ENCODE measurements at places on chromosomes 11 and 22.

DNA sequence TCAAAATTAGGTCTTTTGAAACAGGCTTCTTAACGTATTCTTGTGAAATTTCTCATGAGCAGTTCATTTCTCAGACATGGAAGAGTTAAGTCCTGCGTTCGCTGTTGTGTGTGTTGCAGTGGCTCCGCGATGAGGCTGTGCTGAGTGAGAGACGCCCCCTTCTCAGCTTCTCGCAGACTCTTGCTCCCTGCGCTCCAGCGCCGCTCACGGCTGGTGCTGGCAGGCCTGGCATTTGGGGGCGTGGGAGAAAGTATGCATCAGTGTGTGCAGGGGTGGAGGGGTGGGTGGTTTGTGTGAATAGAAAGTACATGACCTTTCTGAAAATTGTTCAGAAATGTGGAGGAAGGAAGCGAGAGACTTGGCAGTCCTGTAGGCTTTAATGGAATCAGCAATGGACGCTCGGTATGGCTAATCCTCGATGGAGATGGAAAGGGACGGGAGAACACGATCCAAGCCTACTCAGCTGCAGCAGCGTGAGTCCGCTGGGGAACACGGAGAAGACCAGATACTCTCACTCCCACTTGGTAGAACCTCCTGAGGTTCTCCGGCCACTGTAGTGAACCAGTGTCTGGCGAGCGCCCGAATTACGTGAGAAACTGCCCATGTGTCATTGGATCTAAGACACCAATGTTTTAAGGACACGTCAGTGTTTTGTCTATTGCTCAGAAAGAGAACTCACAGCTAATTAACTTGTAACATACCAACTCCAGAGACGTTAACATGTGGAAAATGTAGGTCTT lies 5.9 kb downstream of the TAB1 start:
- no peak for DNase-seq

DNA sequence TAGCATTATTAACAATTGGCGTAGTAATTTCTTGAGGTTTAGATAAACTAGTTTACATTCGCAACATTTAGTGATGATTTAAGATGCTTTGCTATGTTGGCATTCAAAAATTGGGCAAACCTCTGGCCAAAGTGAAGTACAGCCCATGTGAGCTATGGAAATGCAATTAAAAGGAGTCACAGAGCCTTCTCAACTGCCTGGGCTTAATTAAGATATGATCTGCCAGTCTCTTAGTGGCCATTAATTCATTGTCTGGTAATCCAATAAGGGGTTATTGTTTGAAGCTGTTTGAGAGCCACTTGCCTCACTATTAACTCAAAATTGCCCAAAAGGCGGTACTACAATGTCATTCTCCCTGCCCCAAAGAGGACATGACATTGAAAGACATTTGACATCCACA lies 608.9 kb downstream of the NTM start:
- DNase-seq: no peak

DNA sequence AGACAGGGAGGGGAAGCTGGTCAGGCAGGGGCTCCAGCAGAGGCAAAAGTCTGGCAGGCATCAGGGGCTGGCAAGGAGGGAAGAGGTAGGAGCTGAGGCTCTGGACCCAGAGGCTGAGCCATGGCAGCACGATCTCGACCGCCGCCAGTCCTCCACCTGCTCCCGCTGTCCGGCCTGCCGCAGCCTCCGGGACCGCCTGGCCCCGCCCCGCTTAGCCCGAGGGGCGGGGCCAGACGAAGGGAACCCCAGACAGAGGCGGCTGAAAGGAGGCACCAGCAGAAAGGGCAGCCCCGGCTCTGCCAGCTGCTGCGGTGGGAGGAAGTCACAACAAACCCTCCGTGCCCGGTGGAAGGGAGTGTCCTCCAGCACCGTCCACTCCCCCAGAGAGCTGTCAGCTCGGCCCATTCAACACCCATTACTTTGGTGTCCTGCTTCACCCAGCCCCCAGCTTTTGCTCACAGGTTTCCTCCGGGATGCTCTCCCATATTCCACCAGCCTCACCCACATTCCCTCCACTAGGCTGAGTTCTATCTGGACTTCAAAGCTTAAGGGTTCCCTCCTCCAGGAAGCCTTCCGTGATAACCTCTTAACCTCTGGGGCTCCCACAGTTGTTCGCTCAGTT lies at the start of gene MFNG:
TSS of gene MFNG (minus strand) at position 161 of the 622 bp plus-strand sequence. CDS start 207 bp downstream, outside the sequence.
- peak; percentile 92 for DNase-seq

DNA sequence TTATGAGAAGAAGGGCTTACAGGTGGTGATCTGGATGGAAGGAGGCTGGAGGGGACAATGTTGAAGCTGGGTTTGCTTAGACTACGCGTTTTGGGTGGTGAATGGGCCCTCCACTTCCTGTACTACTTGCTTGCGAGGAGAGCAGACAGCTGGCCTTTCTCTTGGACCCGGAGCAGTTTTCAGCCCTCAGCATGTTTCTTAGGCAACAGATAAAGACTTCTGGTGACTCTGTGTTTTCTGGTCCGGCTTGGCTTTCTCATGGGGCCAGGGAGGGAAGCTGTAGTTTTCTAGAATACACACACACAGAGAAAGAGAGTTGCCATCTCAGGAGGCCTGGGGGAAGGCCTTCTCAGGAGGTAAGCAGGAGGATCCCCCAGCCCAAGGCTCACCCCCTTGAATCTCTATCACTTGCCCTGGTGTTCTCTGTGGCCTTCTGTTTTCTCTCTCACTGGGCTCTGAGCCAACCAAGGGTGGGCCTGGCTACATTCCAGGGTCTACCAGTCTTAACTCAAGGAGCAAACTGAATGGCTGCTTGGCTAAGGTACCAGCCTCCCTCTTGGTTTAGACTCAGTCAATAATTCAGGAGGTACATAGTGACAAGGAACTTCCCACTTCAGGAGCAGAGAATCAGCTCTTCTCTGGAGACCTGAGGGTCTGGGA lies 2.4 kb downstream of the CCS start:
- no peak for DNase-seq

- DNase-seq: no peak
Observed at GRCh38 chr11:23961503-23962338, 535.1 kb upstream of the LUZP2 start.

DNA sequence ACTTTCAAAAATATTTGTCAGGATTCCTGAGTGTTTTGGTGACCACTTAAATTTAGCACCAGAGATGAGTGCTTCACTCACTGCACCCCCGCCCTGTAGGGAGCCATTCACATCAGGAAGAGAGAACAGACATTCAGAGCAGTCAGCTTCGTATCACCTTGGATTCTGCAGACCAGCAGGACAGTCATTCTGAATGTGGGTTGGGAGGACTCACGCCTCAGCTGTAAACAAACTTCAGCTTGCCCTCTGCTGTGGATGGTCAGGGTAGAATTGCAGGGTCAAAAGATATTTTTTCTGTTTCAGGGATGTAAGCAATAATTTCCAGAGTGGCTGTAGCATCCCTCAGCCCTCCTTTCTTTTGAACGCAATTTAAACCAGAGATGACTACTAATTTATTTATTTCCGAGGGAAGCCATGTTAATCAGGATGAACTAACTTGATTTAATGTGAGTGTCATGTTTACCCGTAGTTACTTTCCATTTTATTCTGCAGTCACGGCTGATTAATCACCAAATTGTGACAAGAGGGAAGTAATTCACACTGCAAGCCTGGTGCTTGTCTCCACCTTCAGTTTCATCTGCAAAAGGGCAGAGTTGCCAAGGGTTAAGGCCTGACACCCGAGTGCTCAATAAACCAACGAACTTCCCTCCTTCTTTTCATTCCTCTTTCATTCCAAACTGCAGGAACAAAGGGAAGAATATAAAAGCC lies 174.2 kb upstream of the DDI1 start:
- DNase-seq: peak; percentile 70

- DNase-seq: no peak
Observed at GRCh38 chr11:455566-456147, 5.6 kb downstream of the PTDSS2 start.

DNA sequence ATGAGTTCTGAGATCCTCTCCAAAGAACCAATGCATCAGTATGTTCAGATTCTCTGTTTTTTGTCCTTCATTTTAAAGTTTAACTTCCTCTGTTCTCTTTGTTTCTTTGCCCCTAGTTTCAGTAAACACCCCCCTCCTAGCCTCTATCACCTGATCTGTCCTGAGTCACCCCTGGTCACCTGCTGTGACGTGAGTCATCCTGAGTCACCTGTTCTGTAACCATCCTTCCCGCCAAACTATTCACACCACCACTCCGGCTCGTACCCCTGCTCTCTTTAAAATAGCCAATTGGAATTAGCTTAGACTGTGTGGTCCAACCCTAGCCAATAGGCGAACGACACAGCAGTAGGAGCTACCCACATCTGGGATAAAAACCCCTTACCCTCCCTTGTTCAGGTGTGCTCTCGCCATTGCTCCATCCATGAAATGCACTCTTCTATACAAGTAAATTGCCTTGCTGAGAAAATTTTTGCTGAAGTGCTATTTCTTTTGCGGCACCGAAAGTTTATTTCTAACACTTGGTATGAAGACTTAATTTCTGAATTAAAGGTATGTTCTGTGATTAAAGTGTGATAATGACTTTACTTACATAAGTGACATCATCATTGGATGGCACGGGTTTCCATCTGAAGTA lies 318.4 kb downstream of the AASDHPPT start:
- DNase-seq: no peak

GRCh38 chr22:22847241-22847640 lies 40.4 kb upstream of the IGLL5 start:
- no peak for DNase-seq

DNA sequence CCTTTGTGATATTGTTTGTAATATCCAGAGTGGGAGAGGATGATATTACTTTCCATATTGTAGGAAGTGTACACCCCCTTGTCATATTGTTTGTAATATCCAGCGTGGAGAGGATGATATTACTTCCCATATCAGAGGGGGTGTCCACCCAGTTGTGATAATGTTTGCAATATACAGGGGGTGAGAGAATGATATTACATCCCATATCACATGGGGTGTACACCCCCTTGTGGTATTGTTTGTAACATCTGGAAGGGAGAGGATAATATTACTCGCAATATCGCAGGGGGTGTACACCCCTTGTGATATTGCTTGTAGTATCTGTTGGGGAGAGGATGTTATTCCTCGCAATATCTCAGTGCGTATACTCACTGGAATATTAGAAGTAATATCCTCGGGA lies 61.5 kb downstream of the PRSS23 start:
- DNase-seq: no peak

DNA sequence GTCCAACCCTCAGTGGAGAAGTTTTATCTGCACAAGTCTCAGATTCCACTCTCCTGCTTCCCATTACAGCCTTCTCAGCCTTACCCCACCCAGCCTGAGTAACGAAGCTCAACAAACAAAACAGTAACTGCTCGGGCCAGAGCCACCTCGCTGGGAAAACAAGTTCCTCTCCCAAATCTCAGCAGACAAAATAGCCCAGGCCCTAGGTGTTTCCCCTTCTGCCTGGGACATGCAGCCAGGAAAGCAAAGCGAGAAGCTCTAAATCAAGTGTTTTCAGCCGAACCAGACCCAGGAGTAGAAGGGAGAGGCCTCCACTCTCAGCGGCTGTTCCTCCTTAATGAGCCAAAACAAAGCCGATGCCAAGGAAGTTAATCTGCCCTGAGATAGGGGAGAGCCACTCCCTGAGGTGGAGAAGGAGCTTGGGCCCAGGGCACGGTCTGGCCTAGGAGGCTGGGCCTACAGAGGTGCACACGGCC lies 44.0 kb downstream of the LIF start:
- no peak for DNase-seq

GRCh38 chr22:24834845-24835570 lies 29.0 kb downstream of the SGSM1 start:
- no peak for DNase-seq

GRCh38 chr11:32884770-32885384 lies 7.7 kb upstream of the QSER1 start:
- no peak for DNase-seq

- DNase-seq: no peak
Observed at GRCh38 chr11:128804481-128804880, 62.6 kb downstream of the KCNJ1 start.

DNA sequence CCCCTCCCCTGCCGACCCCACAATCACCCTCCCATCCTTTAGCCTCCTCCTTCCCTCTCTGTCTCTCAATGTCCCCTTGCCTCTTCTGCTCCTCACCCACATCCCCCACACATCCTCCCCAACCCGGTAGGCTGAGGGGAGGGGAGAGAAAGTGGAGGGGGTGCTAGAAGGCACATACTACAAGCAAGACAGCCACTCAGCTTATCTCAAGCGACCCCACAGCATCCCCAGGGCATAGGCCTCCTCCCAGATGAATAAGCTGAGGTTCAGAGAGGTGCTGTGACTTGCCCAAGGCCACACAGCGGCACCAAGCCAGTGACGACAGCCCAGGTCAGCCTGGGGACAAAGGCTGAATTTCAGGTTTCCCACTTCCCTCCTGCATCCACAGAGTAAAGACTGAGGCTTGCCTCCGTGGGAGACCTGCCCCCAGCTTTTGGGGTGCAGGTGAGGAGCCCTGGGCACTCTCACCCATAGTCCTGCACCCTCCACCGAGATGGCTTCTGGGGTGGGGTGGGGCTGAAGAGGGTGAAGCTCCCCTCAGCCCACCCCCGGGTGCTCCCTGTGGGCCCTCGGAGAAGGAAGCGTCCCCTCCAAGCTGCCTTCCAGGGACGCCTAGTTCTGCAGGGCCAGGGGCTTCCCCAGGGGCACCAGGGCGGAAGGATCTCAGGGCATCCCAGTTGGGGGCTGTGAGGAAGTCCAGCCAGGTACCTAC lies 511 bp downstream of the RAC2 start:
- DNase-seq: no peak

DNA sequence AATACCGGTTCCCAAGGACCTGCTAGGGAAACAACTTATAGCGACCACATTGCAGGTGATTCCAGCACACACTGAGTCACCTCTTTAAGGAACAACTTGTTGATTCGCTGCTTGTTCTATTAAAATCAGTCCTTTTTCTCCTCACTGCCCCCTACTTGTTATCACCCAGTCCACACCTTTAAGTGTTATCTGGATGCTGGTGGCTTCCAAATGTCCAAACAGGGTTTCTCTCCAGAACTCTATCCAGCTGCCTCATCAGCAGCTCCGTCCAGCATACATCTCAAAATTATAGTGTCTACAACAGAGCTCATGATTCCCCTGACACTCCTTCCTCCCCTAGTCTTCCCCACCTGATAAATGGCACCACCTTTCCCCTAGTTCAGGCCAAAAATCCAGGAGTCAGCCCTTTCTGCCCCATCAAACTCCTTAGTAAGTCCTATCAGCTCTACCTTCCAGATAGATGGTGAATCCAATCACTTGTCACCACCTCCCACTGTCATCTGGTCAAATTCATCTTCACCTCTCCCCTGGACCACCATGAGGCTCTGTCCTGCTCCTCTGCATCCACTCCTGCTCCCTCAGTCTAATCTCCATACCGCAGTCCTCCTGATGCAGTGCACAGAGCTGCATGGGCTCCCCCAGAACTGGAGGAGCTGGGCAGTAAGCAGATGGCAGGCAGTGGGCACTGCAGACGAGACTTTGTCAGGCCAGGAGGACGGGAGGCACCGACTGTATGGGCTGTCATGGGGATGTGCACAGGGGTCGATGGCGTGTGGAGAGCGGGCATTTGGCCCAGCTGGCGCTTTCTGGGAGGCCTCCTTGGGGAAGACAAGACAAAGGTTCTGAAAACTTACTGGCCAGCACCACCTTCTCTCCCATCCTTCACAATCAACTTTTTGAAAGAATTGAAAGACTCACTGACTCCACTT lies 19.3 kb downstream of the IL10RA start:
- no peak for DNase-seq

GRCh38 chr11:5059391-5059790 lies at the start of gene OR52E2:
Gene OR52E2 (minus strand): TSS chr11:5059627. CDS start chr11:5059627, 0 bp downstream.
- no peak for DNase-seq

All from germinal center (tissue), 1 donor.